ENCODE measurements at places on chromosomes 6 and 20.

GRCh38 chr6:37460805-37461204 lies 27.8 kb downstream of the CMTR1 start:
- no peak for DNase-seq

- no peak for DNase-seq
Observed at GRCh38 chr6:89736893-89737292, 82.7 kb downstream of the MDN1 start.

DNA sequence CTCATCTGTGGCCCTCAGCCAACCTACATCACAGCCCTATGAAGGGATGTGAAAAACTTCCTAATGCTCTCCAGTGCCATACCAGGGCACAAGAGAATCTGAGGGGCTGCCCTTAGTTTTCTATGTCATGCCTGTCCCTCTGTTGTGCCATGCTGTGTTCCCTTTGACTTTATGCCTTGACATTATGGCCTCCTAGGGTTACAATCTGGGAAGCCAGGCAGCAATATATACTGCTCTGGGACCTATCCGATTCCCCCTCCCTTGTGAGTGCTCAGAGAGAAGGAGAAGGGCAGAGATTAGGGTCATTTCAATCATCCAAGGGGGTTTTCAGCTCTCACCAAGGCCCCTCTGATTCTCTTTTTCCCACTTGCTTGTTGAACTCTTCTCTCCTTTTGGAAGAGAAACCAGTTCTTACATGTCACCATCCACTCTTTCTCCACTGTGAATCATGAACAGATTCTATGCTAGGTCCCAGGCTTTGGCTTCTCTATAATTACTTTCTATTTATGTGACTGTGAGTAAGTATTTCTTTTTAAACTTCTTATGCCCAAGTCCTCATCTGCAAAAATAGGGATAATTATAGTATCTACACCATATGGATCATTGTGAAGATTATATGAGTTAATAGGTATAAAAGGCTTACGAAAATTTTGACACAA lies 14.2 kb upstream of the FRK start:
- DNase-seq = no peak

GRCh38 chr6:125094563-125094962 lies 59.0 kb upstream of the TPD52L1 start:
- no peak for DNase-seq

- DNase-seq = no peak
Observed at GRCh38 chr6:6236730-6237469, 83.6 kb downstream of the F13A1 start.

DNA sequence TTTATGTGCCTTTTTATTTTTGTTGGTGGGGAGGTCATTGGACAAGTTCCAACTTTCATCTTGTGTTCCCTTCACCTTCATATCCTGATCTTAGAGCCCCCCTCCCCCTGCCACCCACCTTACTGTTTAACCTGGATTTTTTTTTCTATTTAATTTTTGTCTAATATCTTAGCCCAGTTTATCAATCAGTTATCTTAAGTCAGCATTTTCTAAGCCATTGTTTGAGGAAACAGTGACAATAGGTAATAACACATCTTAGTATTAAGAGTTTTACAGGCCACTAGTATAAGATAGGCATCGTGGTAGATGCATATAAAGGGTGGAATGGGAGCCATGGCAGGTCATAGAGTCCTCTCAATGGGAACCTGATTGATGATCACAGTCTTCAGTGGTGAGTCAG lies 2.4 kb downstream of the ABT1 start:
- no peak for DNase-seq

GRCh38 chr6:41074692-41075436 lies 2.1 kb downstream of the NFYA start:
- DNase-seq = no peak

DNA sequence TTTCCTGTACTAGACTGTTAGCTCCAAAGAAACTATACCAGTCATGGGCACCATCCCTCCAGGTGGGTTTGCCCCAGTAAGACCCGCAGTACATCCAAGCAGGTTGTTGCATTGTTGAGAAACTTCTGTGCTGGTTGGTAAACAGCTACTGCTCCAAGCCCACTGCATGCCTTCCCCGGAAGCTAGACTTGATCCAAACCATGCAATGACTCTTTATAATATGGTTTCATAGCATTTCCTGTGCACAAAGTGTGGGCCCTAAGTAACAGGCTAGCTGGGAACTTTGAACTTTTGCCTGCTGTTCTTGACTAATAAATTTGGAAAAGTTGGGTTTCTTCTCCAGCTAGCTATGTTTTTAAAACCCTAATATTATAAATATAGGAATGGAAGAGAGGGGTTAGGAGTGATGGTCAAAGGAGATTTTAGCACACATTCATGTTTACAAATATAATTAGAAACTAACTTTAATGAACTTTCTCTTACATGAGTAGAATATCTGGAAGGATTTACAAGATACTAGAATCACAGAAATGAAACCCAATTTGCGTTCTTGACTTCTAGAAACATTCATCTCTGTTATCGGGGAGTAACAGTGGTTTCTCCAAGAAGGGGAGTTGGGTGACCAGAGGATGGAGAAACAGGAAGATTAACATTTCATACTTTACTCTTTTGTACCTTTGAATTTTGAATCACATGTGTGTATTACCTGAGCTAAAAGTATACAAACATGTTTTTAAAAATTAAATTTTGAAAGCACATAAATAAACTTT lies 51.7 kb downstream of the GFOD1 start:
- DNase-seq = no peak

- no peak for DNase-seq
Observed at GRCh38 chr20:3681931-3682781, at the start of gene ADAM33. Gene ADAM33, minus strand, starts transcription at chr20:3682010. Its CDS starts 6 bp downstream, at chr20:3682004.

DNA sequence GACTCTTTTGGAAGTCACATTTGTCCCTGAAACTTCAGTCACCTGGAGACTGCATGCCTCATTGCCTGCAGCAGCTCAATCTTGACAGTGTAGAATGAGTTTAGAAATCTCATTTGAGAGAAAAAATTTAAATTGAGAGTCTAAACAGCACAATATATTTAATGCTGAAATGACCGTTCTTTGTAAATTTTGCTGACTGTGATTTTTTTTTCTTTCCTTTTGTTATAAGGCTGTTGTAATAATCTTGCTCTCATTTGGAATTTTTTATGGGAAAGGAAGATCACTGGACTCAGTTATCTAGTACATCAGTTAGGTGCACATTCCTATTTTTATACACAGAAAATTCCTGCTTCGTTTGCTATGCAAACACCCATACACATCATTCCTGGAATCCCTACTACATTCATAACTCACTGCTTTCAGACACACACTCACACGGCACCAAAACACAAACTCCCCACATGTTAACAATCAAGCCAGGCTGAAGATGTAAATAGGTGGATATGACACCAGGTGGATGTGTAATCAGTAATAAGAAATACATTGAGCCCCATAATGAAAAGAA lies 43.8 kb downstream of the PTCHD4 start:
- DNase-seq = no peak

DNA sequence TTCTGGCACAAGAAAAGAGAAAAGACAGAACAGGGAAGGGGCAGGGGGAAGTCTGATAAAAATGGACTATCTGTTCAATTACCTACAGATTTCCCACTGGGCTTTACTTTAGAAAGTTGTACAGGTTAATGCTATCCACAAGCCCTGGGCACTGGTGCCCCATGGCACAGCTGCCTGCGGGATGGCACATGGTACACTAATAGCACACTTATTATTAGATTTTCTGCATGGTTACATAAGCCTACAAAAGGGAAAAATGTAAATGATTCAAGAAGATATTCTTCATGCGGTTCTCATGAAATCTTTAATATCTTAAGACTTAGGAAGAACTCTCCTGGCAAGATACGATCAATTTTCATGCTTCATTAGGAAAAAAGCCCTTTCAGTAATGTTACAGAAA lies 137.5 kb downstream of the GMPR start:
- DNase-seq = no peak

DNA sequence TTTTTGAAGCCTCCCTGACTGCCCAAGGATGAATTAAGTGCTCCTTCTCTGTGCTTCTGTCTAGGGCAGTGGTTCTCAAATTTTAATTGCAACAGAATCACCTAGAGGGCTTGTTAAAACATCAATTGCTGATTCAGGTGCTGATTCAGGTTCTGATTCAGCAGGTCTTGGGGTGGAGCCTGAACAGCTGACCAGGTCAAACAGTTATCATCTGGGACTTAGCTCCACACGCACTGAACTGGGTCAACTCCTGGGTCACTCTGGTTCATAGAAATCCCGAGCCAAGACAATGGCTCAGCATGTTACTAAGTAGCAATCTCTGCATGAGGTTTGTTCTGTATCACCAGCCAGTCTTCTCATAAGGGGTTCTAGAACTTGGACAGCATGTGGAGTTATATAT lies 192.3 kb downstream of the GJA1 start:
- no peak for DNase-seq

DNA sequence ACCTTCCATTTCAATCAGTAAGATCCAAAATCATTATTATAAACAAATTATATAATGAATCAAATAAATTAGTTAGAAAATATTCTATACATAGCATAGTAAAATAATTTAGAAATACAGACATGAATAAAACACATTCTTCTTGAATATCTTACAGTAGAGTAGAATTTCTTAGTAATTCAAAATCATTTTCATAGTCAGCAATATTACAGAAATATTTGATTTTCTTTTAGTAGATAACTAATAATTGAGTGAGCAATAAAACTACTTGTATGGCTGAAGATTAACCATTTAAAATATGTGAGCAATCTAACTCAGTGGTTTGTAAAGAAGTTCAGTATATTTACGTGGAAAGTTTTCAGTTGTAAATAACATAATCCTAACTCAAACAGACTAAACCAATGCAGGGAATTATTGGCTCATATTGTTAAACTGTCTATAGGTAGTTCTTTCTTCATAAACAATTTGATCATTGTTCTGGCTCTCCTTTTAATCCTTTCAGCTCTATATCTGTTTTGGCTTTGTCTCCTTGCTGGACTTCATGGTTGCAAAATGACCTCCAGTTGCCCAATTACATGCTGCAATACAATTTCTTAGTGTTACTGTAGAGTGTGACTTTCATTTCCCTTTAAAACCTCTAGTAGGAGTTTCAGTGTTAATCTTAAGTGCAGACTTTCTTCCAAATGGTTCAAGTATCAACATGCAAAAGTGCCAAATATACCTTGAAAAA lies 307.5 kb downstream of the EYS start:
- DNase-seq = no peak

DNA sequence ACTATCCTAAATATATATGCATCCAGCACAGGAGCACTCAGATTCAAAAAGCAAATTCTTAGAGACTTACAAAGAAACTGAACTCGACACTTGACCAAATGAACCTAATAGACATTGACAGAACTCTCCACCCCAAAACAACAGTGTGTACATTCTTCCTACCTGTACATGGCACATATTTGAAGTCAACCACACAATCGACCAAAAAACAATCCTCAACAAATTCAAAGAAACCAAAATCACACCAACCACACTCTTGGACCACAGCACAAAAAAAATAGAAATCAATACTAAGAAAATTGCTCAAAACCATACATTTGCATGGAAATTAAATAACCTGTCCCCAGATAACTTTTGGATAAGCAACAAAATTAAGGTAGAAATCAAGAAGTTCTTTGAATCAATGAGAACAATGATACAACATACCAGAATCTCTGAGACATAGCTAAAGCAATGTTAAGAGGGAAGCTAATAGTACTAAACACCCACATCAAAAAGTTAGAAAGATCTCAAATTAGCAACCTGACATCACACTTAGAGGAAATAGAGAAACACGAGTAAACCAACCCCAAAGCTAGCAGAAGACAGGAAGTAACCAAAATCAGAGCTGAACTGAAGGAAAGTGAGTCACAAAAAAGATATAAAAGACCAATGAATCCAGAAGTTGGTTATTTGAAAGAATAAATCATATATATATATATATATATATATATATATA lies 12.5 kb upstream of the TREM1 start:
- no peak for DNase-seq

GRCh38 chr6:36605143-36605542 lies 11.0 kb downstream of the SRSF3 start:
- no peak for DNase-seq

DNA sequence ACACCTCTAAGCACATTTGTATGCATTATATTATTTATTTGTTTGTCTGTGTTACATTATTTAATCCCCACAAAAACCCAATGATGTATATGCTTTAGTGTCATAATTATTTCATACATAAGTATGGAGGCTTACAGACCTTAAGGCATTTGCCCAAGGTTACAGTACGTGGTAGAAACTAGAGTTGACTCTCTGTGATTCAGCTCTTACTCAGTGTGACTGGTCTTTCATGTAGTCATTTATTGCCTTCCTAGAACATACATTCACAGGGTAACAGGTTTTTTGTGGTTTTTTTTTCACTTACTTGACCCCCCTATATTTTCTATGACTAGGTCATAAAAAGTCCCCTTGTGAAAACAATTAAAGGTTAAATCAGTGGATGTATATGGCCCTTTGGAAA lies 566.8 kb downstream of the TFAP2A start:
- DNase-seq = no peak

GRCh38 chr6:55286824-55287223 lies 40.4 kb upstream of the GFRAL start:
- DNase-seq = no peak

GRCh38 chr6:136967876-136968752 lies 46.0 kb downstream of the SLC35D3 start:
- peak; percentile 75 for DNase-seq

DNA sequence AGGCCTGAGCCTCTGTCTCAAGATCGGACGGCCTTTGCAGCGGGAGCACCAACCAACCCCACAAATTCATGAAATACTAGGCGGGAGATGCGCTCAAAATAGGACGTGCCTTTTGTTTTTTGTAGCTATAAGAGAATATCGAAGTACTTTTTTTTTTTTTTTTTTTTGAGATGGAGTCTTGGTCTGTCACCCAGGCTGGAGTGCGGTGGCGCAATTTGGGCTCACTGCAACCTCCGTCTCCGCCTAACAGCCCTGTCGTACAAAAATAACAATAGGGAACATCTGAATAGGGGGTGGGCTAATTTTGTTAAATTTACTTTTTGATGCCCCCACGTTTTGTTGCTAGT lies 5.9 kb upstream of the TUBB2A start:
- no peak for DNase-seq

GRCh38 chr6:55726144-55726543 lies 147.2 kb upstream of the HMGCLL1 start:
- DNase-seq = no peak

- DNase-seq = no peak
Observed at GRCh38 chr6:12343440-12344162, 53.4 kb downstream of the EDN1 start.

DNA sequence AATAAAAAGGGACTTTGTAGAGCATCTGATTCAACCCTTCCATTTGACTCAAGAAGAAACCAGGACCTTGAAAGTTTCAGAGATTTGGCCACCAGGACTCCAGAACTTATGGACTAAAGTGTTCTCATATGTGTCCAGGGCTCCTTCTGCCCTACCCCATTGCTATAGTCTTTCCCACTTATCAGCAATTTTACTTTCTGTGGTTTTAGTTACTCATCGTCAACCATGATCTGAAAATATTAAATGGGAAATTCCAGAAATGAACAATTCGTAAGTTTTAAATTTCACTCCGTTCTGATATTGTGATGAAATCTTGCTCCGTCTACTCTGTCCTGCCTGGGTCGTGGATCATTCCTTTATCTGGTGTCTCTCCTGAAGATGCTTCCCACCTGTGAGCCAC lies 259.8 kb downstream of the PHACTR1 start:
- no peak for DNase-seq

GRCh38 chr20:4480104-4480503 lies 241.6 kb upstream of the PRND start:
- DNase-seq = no peak

- DNase-seq = peak; percentile 8
Observed at GRCh38 chr6:74091136-74091793, 395.3 kb downstream of the CD109 start.

Data from germinal center (tissue), 1 donor.